ENCODE measurements at places on chromosomes 1 and 21.
A peak's percentile ranks its signal among the peaks of the same experiment; 100 is the strongest.

DNA sequence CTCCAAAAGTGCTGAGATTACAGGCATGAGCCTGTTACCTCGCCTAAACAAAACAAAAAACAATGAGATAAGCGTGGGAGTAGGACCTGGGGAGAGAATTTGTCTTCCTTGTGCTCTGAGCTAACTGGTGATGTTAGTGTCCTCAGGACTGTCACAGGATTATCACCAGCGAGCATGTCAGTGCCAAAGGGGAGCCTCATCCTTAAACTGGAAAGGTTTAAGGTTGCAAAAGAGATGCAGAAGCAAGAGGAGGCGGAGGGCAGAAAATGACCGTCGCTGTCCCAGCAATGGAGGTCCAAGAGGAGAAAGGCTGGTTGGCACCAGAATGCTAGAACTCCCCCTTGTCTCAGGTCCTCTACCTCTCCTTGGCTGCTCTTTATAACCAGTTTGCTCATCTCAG lies 3.9 kb downstream of the SYPL2 start:
- DNase-seq: no peak
- H3K4me1 ChIP-seq: peaks cover 25% of the 10 kb centered on the region
- peaks cover 44% of the 10 kb centered on the region for H3K27me3 ChIP-seq
- H3K4me3 ChIP-seq: no peak overlapping the region
- no peak overlapping the region for H3K27ac ChIP-seq

GRCh38 chr1:196209265-196209664 lies 399.0 kb downstream of the KCNT2 start:
- H3K4me1 ChIP-seq: peaks cover 9% of the 10 kb centered on the region
- no peak overlapping the region for H3K27ac ChIP-seq
- no peak for DNase-seq

DNA sequence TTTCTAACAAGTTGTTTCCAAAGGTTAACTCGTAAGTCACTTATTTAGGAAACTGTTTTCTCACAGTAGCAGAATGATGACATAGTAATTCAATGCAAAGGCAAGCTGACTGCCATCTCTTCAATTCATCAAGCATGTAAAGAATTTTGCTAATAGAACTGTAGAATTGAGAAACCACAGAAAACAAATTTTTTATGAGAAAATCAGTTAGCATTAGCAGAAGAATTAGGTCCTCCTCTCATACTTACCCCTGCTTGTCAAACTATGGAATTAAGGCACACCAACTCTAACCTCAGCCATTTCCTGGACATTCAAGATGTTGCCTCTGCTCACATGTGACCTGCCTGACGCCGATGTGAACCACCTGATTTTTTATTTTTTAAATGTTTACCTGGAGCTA lies 115.2 kb downstream of the LRRC40 start:
- H3K27me3 ChIP-seq: no peaks in the 10 kb centered on the region
- no peak for DNase-seq
- no peak overlapping the region for H3K4me3 ChIP-seq
- H3K27ac ChIP-seq: no peak overlapping the region
- H3K4me1 ChIP-seq: peaks cover 5% of the 10 kb centered on the region

- H3K4me3 ChIP-seq: no peak overlapping the region
- DNase-seq: no peak
- no peaks in the 10 kb centered on the region for H3K27me3 ChIP-seq
These were observed 229.3 kb downstream of the GRIK1 start for GRCh38 chr21:29710498-29710897.

- peaks cover 5% of the 10 kb centered on the region for H3K4me1 ChIP-seq
- DNase-seq: peak; percentile 90
- peak overlapping the region; percentile 10 for H3K27ac ChIP-seq
- H3K4me3 ChIP-seq: peak overlapping the region; percentile 75
- H3K27me3 ChIP-seq: no peaks in the 10 kb centered on the region
- no peaks in the 10 kb centered on the region for H3K36me3 ChIP-seq
These were observed 38.0 kb downstream of the ZBTB8OS start for GRCh38 chr1:32612189-32612881.

GRCh38 chr1:42747125-42747524 lies 7.1 kb upstream of the CLDN19 start:
- H3K36me3 ChIP-seq: peaks cover 38% of the 10 kb centered on the region
- H3K27me3 ChIP-seq: no peaks in the 10 kb centered on the region
- H3K4me3 ChIP-seq: no peak overlapping the region
- no peak overlapping the region for H3K27ac ChIP-seq

DNA sequence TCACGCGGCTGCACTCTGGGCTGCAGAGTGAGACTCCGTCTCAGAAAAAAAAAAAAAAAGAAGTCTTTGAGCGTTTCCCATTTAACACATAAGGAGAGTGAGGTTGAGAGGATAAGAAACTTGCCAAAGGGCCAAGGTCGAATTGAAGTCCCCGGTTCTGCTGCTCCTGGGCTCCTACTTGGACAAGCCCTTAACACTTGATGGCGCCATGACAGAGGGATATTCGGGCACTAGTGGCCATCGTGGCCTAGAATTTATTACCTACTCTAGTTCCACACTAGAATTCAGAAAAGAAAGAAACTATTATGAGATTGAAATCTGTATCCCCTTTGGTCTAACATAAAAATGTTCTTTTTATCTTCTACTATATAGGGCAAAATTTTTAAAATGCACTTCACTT lies 65.7 kb upstream of the NEK2 start:
- no peak for DNase-seq
- no peaks in the 10 kb centered on the region for H3K27me3 ChIP-seq
- H3K27ac ChIP-seq: no peak overlapping the region
- H3K4me1 ChIP-seq: peaks cover 8% of the 10 kb centered on the region
- H3K36me3 ChIP-seq: no peaks in the 10 kb centered on the region
- H3K4me3 ChIP-seq: no peak overlapping the region

GRCh38 chr1:10457875-10458274 lies 8.0 kb downstream of the CORT start:
- no peaks in the 10 kb centered on the region for H3K27me3 ChIP-seq
- DNase-seq: no peak
- H3K36me3 ChIP-seq: peaks cover 33% of the 10 kb centered on the region
- no peak overlapping the region for H3K27ac ChIP-seq

GRCh38 chr1:243286409-243287122 lies 30.7 kb downstream of the SDCCAG8 start:
- peaks cover 16% of the 10 kb centered on the region for H3K4me1 ChIP-seq
- H3K4me3 ChIP-seq: no peak overlapping the region
- no peak for DNase-seq
- no peak overlapping the region for H3K27ac ChIP-seq
- H3K36me3 ChIP-seq: peaks cover 5% of the 10 kb centered on the region

- H3K36me3 ChIP-seq: no peaks in the 10 kb centered on the region
- no peaks in the 10 kb centered on the region for H3K4me1 ChIP-seq
- no peak overlapping the region for H3K27ac ChIP-seq
- no peak overlapping the region for H3K4me3 ChIP-seq
- H3K27me3 ChIP-seq: no peaks in the 10 kb centered on the region
These were observed 32.4 kb upstream of the CAMSAP2 start for GRCh38 chr1:200706111-200706814.

Data from WTC11 (cell line).